ENCODE measurements at places on chromosomes 5 and 9.
A peak's percentile ranks its signal among the peaks of the same experiment; 100 is the strongest.

DNA sequence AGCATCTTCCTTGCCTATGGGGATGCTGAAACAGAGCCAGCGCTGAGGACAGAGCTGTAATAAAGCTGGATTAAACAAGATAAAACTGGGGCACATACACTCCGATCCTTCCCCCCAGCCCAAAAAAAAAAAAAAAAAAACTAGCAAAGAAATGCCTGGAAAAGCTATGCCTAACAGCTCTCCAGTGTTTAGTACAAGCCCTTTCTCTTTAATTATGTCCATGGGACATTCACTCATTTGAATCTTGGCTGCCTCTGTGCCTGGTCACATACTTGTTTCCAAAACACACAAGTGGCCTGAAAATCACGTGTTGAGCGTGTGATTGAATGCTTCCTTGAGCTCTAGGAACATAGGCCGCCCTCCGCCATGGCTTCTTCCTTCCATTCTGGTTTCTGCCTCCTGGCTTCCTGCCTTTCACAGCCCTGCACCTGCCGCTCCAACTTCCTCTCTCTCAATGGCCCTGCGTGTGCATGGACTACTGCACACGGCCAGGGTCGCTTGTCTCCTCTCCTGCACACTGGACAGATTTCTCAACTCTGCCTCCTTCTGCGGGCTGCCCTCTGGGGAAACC, 111.0 kb upstream of the RETREG1 start:
- DNase-seq = peak; percentile 85

GRCh38 chr9:87670572-87671264, 55.2 kb upstream of the CTSL start:
- no peak for DNase-seq

DNA sequence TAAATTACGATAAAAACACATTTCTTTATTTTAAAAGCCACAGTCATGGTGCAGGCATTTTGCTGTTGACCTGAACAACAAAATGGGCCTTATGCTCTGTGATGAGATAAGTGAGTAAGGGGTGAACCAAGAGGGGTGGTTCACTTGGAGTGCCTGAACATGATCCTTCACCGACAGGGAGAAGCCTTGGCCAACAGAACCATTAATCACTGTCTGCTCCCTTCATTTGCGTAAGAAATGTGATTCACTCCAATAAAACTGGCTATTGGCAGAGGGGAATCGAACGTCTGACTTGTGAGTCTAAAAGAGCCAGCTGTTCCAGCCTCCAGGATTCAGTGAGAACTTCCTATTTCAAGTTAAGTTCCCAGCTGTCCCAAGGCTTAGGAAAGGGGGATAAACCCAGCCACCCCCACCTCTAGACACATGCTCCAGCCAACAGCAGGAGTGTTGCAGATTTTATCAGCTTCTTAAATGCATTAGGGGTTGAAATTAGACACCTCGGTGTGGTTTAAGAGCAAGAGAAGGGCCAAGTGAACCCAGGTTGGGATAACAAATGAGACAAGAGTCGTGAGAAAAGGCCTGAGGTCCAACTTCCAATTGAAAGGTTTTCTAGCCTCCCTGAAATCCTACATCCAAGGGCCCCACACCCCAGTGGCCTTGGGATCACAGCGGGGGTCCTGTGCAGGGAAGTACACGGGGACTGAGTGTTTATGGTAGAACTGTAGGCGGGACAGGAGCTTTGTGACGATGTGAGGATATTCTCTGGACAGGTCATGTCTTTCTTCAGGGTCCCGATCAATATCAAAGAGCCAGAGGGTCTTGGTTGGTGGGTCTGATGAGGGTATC, 131.4 kb upstream of the LHFPL2 start:
- DNase-seq = no peak

GRCh38 chr5:26236936-26237335, 801.5 kb downstream of the CDH9 start:
- no peak for DNase-seq

DNA sequence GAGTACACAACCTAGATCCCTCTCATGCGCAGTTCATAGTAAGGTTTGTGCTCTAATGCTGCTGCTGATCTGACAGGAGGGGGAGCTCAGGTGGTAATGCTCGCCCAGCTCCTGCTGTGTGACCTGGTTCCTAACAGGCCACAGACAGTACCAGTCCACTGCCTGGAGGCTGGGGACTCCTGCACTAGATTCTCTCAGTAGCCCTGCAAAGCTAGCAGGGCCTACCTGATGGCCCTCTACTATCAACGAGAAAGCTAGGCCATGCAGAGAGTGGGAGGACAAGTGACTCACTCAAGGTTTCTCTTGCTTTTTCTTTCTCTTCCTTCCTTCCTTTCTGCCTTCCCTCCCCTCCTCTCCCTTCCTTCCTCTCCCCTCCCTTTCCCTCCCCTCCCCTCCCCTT, 55.1 kb upstream of the TEX48 start:
- DNase-seq = no peak

DNA sequence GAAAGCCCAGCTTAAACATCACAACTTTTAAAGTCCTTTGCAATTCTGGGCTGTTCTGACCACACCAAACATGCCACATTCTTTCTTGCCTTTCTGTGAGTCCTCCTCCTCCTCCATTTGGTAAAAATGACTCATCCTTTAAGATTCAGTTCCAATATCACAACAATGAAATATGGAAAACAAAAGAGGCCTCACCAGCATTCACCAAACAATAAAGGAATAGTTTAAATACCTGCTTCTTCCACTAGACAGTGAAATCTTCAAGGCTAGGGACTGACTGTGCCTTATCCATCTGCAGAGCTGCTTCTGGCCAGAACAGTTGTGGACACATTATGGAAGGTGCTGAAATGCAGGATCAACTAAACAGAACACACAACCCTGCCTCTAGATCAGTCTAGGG, 36.0 kb downstream of the NR6A1 start:
- no peak for DNase-seq

GRCh38 chr5:2383698-2384065, 367.8 kb downstream of the IRX2 start:
- no peak for DNase-seq

GRCh38 chr5:134007581-134008265, 2.9 kb upstream of the VDAC1 start:
- DNase-seq = peak; percentile 66

- no peak for DNase-seq
These were observed 30.6 kb upstream of the ANKRD33B start for GRCh38 chr5:10533226-10533625.

- no peak for DNase-seq
These were observed 9.6 kb downstream of the NDST1 start for GRCh38 chr5:150517272-150518152.

GRCh38 chr5:6108540-6108848, 269.9 kb downstream of the MED10 start:
- DNase-seq = no peak

GRCh38 chr5:91706785-91707520, 323.8 kb upstream of the ARRDC3 start:
- no peak for DNase-seq

DNA sequence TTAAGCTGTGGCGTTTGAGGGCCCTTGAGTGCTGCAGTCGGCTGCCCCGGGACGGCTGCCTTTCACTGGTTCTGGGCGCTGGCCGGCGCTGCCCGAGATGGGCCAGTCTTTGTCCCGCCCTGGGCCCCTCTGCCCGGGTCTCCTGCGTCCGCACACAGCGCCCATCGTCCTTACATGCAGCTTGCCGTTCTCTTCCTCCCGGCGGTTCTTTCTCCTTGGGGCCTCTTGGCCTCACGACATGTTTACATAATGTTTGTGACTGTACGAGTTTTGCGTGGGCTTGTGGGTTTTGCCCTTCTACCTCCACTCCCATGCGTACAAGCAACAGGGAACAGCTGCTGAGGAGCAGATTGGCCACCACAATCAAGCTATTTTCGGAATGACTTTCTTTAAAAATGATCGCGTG, 618 bp downstream of the TNPO1 start:
- peak; percentile 40 for DNase-seq

- DNase-seq = no peak
These were observed 193.1 kb upstream of the ZNF462 start for GRCh38 chr9:106669835-106670234.

- DNase-seq = peak; percentile 27
These were observed 123.9 kb upstream of the C6 start for GRCh38 chr5:41337216-41337615.

- no peak for DNase-seq
These were observed 40.9 kb downstream of the CACNA1B start for GRCh38 chr9:137918331-137919094.

DNA sequence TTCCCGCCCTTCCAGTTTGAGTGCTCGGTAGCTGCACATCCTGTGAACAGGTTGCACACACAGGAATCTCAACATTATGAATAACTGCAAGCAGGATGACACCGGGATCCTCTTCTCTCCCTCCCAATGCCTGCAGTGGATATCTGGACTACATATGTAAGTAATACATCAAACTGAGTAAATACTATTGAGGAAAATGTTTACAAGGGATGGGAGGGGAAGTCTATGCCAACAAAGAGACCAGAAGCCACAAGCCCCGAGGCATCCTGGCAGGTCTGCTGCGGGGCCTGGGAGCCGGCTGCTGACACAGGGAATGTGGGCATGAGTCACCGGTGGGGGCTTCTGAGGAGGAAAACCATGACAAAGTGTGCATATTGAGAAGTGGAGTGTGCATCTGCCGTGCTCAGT, 8.6 kb upstream of the ANKRD33B start:
- DNase-seq = peak; percentile 23

DNA sequence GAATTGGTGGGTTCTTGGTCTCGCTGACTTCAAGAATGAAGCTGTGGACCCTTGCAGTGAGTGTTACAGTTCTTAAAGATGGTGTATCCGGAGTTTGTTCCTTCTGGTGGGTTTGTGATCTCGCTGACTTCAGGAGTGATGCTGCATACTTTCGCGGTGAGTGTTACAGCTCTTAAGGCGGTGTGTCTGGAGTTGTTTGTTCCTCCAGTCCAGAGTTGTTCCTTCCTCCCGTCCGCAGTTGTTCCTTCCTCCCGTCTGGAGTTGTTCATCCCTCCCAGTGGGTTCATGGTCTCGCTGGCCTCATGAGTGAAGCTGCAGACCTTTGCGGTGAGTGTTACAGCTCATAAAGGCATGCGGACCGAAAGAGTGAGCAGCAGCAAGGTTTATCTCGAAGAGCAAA, 159.6 kb upstream of the ADAMTSL1 start:
- DNase-seq = no peak

DNA sequence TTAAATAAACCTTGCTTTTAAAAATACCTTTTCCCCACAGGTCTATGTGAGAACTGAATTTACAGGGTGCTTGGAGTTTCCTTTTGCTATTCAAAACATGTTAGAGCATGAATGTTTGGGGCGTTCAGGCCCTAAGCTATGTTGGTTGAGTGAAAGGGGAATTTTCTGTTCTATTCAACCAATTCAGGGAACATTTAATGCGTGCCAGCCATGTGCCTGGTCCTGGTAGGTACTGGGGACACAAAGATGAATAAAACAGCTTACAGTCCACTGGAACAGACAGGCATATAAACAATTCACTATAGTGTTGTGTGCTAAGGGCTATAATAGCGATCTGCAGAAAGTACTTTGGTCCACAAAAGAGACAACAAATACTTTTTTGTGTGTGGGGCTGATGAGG, 108.5 kb downstream of the ZSWIM6 start:
- DNase-seq = no peak

- peak; percentile 54 for DNase-seq
These were observed 44.3 kb upstream of the BICD2 start for GRCh38 chr9:92808726-92809451.

DNA sequence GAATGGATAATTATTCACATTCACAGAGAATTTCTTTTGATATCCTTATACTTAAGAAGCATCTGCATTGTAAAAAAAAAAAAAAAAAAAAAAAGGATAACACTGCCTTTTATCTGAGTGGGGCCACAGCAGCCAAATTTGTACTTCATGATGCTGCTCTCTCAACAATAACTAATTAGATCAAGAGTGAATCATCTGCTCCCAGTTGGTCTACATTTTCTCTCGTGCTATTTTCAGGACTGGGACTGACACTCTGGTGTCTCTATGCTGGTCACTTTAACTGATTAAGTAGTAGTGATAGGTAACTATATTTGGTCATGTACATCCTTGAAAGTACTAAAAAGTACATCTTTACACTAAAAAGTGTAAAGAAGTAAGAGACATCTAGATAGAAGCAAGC, 90.1 kb downstream of the RFX3 start:
- no peak for DNase-seq

DNA sequence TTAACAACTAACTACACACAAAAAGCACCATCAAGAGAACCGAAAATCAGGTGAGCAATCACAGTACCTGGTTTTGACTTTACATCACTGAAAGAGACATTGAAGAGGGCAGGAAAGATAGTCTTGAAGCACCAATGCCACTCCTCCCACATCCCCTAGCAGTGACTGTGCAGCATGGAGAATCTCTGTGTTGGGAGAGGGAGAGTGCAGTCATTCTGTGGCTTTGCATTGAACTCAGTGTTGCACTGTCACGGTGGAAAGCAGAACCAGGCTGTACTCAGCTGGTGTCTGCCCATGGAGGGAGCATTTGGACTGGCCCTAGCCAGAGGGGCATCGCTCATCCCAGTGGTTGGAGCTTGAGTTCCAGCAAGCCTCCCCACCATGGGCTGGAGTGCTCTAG, 40.4 kb downstream of the C5 start:
- no peak for DNase-seq

- no peak for DNase-seq
These were observed 68.1 kb downstream of the FBN2 start for GRCh38 chr5:128469912-128470311.

DNA sequence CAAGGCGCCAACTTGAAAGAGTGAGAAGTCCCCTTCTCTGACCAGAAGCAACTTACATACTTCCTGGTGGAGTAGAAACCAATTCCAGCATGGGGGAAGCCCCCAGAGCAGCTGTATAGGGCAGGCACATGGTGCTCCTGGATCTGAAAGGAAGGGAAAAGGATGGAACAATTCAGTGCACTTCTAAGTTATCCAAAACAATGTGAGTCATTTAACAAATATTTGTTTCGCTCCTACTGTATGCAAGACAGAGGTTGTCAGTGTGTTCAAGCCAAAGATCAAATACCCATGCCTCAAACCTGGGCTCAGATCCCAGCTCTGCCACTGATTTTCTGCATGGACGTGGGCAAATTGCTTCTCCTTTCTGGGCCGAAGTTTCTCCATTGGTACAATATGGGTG, 67.1 kb downstream of the LHX2 start:
- no peak for DNase-seq

- DNase-seq = no peak
These were observed 22.7 kb downstream of the PLPP7 start for GRCh38 chr9:131312246-131312645.

DNA sequence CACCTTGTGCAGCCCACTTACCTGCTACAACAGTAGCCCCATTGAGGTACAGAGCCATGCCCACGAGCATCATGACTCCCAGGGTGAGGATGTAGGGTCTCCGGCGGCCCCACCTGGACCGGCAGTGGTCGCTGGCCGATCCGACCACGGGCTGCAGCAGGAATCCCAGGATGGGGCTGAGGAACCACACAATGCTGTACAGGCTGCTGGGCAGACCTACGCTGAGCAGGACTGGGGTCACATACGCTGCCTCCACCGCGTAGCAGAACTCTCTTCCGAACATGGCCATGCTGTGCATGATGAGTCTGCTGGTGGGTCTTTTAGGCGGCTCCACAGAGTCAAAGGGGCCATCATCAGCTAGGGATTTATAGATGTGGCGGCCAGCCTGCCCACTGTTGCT, 315 bp downstream of the SLC45A2 start:
- no peak for DNase-seq

Data from SK-MEL-5 (cell line).